ENCODE measurements at places on chromosomes 13 and 19. TPM values are rescaled to one million over a fixed set of nuclear protein-coding genes. Genes with fewer than 3 reads are reported as not detected.

The ZNF649 gene
- total RNA-seq: 18.7 TPM

The PRRG2 gene
- total RNA-seq: 19.6 TPM

The KIR2DL4 gene
- not detected for total RNA-seq

The ZNF350 gene
- 8.8 TPM for total RNA-seq

The GADD45B gene
- 83.9 TPM for total RNA-seq

The POU4F1 gene
- not detected for total RNA-seq

The ELOF1 gene
- 71.2 TPM for total RNA-seq

The SCN1B gene
- total RNA-seq: 0.71 TPM

The LIN7B gene
- 3.6 TPM for total RNA-seq

The URAD gene
- not detected for total RNA-seq

The TPM4 gene
- 665 TPM for total RNA-seq

The ZNF480 gene
- 10.6 TPM for total RNA-seq

The RAB20 gene
- 3.5 TPM for total RNA-seq

The CEACAM7 gene
- not detected for total RNA-seq

The SCAMP4 gene
- total RNA-seq: 60.7 TPM

The EPS8L1 gene
- total RNA-seq: 63.7 TPM

The C19orf73 gene
- total RNA-seq: 2.0 TPM

The PSG1 gene
- total RNA-seq: 0.40 TPM

The KLF2 gene
- 4.0 TPM for total RNA-seq

The VSTM1 gene
- total RNA-seq: not detected

The NOTCH3 gene
- total RNA-seq: 16.1 TPM

The MYH14 gene
- 0.24 TPM for total RNA-seq

The SMAD9 gene
- total RNA-seq: 1.0 TPM

The AMER2 gene
- not detected for total RNA-seq

The CNN1 gene
- total RNA-seq: not detected

The NR1H2 gene
- 61.5 TPM for total RNA-seq

The FFAR1 gene
- total RNA-seq: not detected

The MIR17HG gene
- total RNA-seq: 4.0 TPM

The AKT1S1 gene
- total RNA-seq: 12.3 TPM

The RASGRP4 gene
- total RNA-seq: not detected

The HSPB6 gene
- not detected for total RNA-seq

All from mammary epithelial cell (primary cell).